ENCODE measurements at places on chromosomes 12 and 14.

- DNase-seq, result no peak
These were observed 53.5 kb upstream of the WSCD2 start for GRCh38 chr12:108075561-108075960.

GRCh38 chr12:19938031-19938430, 430.3 kb upstream of the PDE3A start:
- DNase-seq, result no peak

DNA sequence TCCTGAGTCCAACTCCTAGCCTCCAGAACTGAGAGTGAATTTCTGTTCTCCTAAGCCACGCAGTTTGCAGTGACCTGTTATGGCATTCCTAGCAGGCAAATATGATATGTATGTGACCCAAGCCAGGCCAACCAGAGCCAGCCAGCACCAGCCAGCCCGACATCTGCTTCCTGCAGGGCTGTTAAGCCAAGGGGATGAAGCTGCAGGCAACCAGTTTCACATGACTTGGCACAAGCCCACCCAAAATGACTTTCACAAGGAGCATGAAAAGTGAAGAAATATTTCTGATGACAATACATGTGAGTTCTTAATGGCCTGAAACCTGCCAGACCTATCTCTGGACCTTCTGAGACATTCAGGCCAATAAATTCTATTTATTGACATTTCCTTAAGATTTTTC, 68.1 kb downstream of the ITPK1 start:
- DNase-seq, result no peak

DNA sequence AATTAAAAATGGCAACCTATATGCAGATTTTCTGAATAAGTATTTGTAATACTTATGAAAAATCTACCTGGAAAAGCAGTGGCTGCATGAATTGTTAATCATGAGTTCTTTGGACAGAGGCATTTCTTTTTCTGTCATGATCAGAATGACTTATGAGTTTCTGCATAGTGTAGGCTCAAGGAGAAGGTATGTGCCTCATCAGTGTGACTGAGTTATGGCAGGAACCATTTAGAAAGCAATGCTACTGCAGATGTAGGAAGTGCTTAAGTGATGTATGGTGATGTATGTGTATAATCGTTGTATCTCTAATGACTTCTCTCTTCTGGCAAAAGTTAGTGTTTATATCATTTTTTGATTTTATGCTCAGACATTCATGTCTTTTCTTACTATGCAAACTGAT, 816.4 kb upstream of the FBXO33 start:
- no peak for DNase-seq

DNA sequence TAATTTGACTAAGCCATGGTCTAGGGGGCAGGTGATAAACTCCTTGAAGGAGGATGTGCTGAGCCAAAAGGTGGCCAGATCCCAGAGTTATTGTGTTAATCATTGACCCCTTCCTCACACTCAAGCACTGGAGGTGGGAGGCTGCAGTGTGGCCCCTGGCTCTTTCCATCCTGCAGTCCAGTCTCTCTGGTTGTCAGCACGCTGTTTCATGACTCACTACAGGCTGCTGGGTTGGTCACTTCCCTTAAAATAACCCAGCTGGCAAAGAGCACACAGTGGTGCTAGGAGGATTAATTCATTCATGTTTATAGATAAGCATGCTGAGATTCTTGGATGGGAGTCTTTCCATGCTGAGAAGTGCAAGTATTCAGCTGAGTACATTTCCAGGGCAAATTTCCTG, 228.9 kb downstream of the ANO2 start:
- no peak for DNase-seq

- DNase-seq, result no peak
These were observed 440.6 kb upstream of the CCDC196 start for GRCh38 chr14:66045572-66046021.

DNA sequence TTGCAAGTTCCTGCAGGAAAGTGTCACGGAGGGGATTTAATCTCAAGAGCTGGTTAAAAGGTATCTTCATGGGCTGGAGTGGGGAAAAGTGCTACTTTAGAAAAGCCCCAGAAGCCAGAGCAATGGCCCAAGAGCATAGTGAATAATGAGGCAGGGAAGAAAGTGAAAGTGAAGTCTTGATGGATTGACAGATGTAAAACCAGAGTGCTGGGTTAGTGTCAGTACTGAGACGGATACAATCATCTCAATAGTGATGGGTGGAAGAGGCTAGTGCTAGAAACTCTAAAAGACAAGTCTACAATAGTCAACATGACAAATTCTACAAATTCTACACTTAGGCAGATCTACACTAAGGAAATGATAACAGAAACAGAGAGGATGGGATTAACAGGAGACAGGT, 68.1 kb downstream of the CIT start:
- DNase-seq, result no peak
